ENCODE measurements at places on chromosomes 4 and X.

DNA sequence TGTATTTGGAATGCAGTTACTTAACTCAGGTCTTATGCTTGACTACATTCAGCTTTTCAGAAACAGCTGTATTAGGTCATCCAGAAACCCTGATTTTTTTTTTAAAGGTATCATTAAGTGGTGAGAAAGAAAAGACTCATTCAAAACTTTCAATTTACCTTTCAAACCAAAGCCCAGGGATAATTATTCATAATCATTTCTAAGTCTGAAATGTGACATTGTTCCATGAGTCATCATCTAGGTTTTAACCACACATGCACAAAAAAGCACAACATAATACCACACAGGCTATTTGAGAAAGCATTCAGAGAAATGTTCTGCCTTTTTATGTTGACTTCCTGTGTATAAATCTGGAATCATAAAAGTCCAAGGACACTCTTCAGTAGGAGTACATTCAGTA is 288.2 kb downstream of the IL1RAPL2 start:
- no peaks in the 10 kb centered on the region for H3K4me1 ChIP-seq
- no peak overlapping the region for H3K27ac ChIP-seq
- H3K36me3 ChIP-seq, result no peaks in the 10 kb centered on the region
- no peak for DNase-seq
- H3K4me3 ChIP-seq, result no peak overlapping the region
- H3K27me3 ChIP-seq, result no peaks in the 10 kb centered on the region

- H3K36me3 ChIP-seq, result no peaks in the 10 kb centered on the region
- H3K4me1 ChIP-seq, result no peaks in the 10 kb centered on the region
- DNase-seq, result no peak
- no peaks in the 10 kb centered on the region for H3K27me3 ChIP-seq
Measured at GRCh38 chrX:145953628-145954027, 136.0 kb downstream of the SLITRK2 start.

DNA sequence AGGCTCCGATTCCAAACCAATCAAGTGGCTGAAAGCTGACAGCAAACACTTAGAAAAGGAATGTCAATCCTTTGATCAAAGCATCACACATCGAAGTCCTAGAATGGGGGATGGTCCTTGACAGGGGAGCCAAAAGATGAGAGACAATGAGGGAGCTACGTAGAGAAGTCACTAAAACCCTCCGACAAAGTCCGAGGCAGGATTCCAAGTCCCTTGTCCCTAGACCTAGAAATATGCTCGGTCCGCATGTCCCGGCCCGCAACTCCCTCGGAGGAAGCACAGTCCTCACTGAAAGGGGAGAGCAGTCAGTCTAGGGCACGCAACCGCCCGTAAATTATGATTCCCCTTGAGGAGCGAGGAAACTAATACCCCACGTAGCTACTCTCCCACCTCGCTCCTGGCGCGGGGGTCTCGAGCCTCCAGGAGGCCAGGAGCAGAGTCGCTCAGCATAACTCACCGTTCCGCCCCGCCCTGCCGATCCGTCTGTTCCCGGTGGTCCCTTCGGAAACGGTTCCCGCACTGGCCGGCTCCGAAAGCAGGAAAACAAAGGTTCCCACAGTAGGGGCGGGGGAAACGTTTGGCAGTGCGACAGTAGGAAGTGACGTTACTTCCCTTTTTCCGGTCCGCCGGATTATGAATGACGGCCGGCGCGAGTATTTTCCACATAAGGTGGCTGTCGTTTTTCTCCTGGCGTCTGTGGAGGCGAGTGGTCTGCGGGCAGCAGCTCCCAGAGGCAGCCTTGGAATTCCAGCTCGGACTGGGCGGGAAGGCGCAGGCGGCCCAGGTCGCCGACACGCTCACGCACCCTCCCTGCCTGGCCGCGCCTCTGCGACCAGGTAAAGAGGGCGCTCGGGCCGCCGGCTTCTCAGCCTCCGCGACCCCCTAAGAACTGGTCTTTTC is at the start of the genes GSTCD and INTS12:
GSTCD (plus strand) TSS at position 604 of the 900 bp plus-strand sequence. CDS start 8,830 bp downstream, outside the sequence.
INTS12 (minus strand) TSS at position 509 of the 900 bp plus-strand sequence. CDS start 8,684 bp downstream, outside the sequence.
- DNase-seq, result peak; percentile 90
- H3K27me3 ChIP-seq, result no peaks in the 10 kb centered on the region
- peak within 1 kb of the TSS; percentile 71 for H3K27ac ChIP-seq
- H3K4me1 ChIP-seq, result peaks cover 24% of the 10 kb centered on the region

DNA sequence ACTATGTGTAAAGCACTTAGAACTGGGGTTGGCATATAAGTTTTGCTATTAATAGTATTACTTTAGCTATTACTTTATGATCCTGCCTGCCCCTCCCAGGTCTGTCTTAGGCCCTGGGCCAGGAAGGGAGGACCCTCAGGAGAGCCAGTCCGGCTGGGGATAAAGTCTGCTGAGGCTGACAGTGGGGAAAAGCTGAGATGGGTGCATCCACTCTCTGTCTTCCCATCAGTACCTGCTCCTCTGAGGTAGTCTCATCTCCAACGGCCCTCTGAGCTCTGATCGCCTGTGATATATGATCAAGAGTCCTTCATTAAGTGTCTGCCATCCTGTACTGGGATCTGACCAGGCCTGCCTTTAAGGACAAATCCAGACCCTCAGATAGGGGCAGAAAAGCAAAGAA is 156.5 kb upstream of the PJA1 start:
- H3K27ac ChIP-seq, result no peak overlapping the region
- H3K36me3 ChIP-seq, result no peaks in the 10 kb centered on the region
- DNase-seq, result no peak
- H3K4me3 ChIP-seq, result no peak overlapping the region

DNA sequence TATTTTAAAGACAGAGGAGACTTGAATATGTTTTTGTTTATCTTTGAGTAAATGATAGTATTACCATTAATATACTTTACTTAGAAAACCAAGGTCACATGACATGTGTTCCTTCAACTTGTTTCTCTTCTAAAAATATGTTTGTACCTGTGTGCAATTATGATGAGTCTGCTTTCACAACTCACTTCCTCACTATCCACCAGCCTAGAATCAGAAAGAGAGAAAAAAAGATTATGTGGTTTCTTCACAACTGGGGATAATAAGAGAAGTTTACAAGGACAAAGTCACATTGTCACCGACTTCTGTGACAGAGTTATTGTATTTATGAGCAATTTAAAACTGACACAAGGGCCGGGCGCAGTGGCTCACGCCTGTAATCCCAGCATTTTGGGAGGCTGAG is 1112.1 kb downstream of the RPA4 start:
- no peak overlapping the region for H3K4me3 ChIP-seq
- no peaks in the 10 kb centered on the region for H3K27me3 ChIP-seq
- no peaks in the 10 kb centered on the region for H3K36me3 ChIP-seq

DNA sequence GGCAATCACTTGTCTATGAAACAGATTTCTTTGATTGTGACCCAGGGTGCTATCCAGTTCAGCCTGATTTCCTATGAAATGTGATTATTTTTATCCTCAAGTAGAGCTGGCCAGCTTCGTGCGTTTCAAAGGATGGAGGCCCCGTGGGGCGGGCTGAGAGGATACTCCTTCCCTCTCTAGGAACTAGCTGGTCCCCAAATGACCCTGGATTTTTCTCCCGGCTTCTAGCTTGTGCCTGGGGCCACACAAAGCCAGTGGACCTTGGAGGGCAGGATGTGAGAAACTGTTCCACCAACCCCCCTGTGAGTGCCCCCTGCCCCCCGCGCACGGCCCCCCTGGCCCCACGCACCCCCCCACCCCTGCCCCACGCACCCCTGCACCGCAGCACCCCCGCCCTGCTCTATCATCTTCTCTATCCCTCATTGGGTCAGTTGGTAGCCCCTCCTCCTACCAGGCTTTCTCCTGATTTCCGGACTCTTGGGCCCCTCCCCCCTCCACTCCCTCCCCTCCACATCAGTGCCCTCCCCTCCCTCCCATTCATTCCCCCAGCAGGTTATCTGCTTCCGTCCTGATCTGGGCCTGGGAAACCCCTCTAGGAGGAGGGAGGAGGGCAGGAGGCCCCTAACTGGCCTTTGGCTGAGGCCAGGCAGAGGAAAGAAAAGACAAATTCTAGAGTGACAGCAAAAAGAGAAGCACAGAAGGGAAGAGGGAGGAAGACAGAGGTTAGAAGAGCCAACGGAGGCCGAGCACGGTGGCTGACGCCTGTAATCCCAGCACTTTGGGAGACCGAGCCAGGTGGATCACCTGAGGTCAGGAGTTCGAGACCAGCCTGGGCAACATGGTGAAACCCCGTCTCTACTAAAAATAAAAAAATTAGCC is 3.3 kb downstream of the XPNPEP2 start:
- no peaks in the 10 kb centered on the region for H3K4me1 ChIP-seq

- peak overlapping the region; percentile 54 for H3K4me3 ChIP-seq
- peaks cover 36% of the 10 kb centered on the region for H3K4me1 ChIP-seq
- peak overlapping the region; percentile 87 for H3K27ac ChIP-seq
- no peak for DNase-seq
- no peaks in the 10 kb centered on the region for H3K27me3 ChIP-seq
- peaks cover 46% of the 10 kb centered on the region for H3K36me3 ChIP-seq
Measured at GRCh38 chr4:120065974-120066516, 603 bp downstream of the MAD2L1 start.

DNA sequence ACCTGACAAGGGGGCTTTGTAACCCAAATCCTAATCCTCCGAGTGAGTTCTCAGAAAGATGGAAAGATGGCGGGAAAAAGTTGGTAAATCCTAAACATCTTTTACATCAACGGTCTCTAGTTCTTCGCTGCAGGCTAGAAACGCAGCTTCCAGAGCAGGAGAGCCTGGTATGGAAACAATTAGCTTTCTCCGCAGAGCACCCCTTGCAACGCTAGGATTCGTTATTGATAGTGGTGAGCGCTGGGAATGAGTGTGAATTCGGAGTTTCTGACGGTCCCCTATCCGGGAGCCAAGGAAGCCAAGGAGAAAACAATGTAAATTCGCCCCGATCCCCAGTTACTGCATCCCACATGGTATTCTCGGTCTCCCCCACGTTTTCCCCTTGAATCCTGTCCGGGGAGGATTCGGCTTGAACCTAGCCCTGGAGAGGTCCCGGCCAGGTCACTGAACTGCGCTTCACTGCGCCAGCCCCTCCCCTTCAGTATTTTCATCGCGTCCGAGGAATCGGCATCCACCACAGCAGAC is 4.7 kb upstream of the NEUROG2 start:
- H3K27ac ChIP-seq, result no peak overlapping the region
- no peak for DNase-seq
- H3K36me3 ChIP-seq, result no peaks in the 10 kb centered on the region
- peaks cover 5% of the 10 kb centered on the region for H3K4me1 ChIP-seq

DNA sequence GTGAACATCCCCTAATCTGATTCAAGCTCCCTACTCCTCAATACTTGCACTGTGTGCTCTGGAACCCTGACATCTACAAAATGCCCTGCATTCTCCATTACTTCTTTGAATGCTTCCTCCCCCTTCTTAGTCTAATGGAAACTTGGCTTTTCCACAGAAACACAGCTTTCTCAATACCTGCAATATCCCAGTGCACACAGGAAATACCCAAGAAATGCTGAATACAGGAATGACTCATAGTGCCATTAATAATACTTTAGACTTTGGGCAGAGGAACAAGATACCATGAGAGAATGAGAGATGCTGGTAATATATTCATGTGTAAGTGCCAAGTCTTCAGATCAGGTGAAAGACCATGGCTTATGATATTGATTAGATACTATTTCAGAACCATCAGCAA is 5.6 kb downstream of the QRFPR start:
- H3K36me3 ChIP-seq, result no peaks in the 10 kb centered on the region
- no peak overlapping the region for H3K27ac ChIP-seq
- no peak for DNase-seq
- no peak overlapping the region for H3K4me3 ChIP-seq

GRCh38 chrX:123481913-123482851 is 250.7 kb downstream of the THOC2 start:
- no peaks in the 10 kb centered on the region for H3K4me1 ChIP-seq
- H3K4me3 ChIP-seq, result no peak overlapping the region
- H3K36me3 ChIP-seq, result no peaks in the 10 kb centered on the region
- H3K27ac ChIP-seq, result no peak overlapping the region
- no peak for DNase-seq

- no peaks in the 10 kb centered on the region for H3K4me1 ChIP-seq
- DNase-seq, result no peak
- no peak overlapping the region for H3K4me3 ChIP-seq
Measured at GRCh38 chrX:38183596-38183995, 37.1 kb downstream of the SRPX start.

DNA sequence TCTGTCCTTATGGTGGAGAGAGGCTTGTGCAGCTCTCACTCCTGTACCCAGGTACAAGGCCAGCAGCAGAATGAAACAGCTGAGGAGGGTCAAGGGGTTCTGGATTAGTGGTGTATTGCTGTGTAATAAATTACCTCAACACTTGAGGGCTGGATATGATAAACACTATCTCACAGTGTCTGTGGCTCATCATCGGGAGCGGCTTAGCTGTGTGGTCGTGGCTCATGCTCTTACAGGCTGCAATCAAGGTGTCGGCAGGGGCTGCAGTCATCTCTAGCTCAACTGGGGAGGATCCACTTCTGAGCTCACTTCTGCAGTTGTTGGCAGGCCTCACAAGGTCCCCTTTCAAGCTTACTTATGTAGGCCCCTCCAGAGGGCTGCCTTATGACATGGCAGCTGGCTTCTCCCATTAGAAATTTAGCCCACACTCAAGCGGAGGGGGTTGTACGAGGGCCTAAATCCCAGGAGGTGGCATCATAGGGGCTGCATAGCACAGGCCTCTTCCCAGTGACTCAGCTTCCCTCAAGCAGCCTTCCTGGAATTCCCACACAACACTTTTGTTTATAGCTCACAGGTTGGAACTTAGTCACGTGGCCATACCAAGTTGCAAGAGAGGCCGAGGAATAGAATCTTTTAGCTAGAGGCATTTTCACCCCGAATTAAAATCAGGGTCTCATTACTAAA is 148.2 kb upstream of the RPS6KA3 start:
- H3K4me3 ChIP-seq, result no peak overlapping the region
- no peaks in the 10 kb centered on the region for H3K4me1 ChIP-seq
- H3K36me3 ChIP-seq, result no peaks in the 10 kb centered on the region

DNA sequence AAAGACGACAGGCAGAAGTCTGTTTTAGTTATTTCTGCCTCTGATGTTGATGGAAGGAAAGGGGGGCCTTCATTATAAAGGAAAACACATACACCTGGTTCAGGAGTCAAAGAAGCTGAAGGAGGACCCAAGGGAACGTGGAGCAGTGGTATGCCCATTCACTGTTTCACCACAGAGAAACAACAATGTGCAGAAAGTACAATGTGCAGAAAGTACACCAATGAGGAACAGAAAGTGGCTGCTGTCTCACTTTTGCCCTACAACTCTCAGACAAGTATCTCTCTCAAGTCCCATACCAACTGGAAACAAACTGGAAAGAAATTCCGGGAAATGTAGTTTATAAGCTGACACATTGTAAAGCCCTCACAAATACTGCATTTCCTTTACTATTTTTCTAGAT is 564.5 kb downstream of the TRAM1L1 start:
- no peak overlapping the region for H3K4me3 ChIP-seq
- no peaks in the 10 kb centered on the region for H3K27me3 ChIP-seq
- no peaks in the 10 kb centered on the region for H3K36me3 ChIP-seq
- no peaks in the 10 kb centered on the region for H3K4me1 ChIP-seq
- H3K27ac ChIP-seq, result no peak overlapping the region

GRCh38 chr4:3271131-3271530 is 21.7 kb upstream of the RGS12 start:
- H3K36me3 ChIP-seq, result no peaks in the 10 kb centered on the region
- H3K27me3 ChIP-seq, result peaks cover 9% of the 10 kb centered on the region
- H3K4me3 ChIP-seq, result no peak overlapping the region
- no peak for DNase-seq
